ENCODE measurements at places on chromosomes 3 and 15. TPM values are rescaled to one million over a fixed set of nuclear protein-coding genes. Genes with fewer than 3 reads are reported as not detected.

DNA sequence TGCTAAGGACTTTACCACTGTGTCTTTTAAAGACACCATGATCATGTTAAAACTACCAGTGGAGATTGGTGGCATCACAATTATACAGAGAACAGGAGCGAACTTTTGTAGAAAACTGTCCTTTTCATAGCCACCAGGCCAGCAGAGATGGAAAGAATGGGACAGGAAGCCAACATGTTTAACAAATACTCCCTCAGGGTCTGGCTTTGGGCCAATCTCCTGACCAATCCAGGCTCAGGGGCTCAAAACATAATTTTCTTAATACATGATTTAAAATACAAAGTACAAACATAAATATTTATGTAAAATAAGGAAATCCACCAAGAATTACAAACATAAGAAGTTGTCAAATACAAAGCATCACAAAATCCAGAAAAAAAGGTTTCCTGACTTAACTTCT, 266.0 kb downstream of the VPS13C start:
- no peak overlapping the region for H3K4me3 ChIP-seq
- DNase-seq, result no peak
- no peaks in the 10 kb centered on the region for H3K4me1 ChIP-seq
- H3K27me3 ChIP-seq, result peaks cover 5% of the 10 kb centered on the region
- H3K36me3 ChIP-seq, result no peaks in the 10 kb centered on the region

GRCh38 chr15:84594617-84595290, 6.1 kb upstream of the ZSCAN2 start:
- H3K36me3 ChIP-seq, result no peaks in the 10 kb centered on the region
- H3K4me3 ChIP-seq, result no peak overlapping the region
- no peaks in the 10 kb centered on the region for H3K27me3 ChIP-seq
- no peak overlapping the region for H3K27ac ChIP-seq

DNA sequence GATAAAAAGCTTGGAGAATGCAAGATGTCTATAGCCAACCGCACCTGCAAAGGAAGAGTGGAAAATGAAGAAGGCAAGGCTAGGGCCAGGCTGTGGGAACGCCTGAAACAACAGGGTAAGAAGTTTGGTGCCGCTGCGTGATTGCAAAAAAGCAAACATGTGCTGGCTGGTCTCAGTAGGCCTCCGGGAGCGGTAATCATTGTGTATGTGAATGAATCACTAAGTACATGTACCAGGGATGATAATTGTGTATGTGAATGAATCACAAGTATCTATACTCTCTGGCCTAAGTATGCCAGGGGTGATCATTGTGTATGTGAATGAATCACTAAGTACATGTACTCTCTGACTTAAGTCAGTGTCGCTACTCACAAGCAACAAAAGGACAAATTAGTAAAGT, 40.3 kb upstream of the PARL start:
- H3K4me1 ChIP-seq, result no peaks in the 10 kb centered on the region
- H3K36me3 ChIP-seq, result peaks cover 20% of the 10 kb centered on the region
- no peak overlapping the region for H3K4me3 ChIP-seq
- no peak overlapping the region for H3K27ac ChIP-seq
- DNase-seq, result no peak
- no peaks in the 10 kb centered on the region for H3K27me3 ChIP-seq

- no peaks in the 10 kb centered on the region for H3K36me3 ChIP-seq
- no peak for DNase-seq
- no peaks in the 10 kb centered on the region for H3K4me1 ChIP-seq
- H3K27ac ChIP-seq, result no peak overlapping the region
Measured at GRCh38 chr15:69793431-69793780, 304.3 kb downstream of the TLE3 start.

- H3K4me1 ChIP-seq, result no peaks in the 10 kb centered on the region
- peaks cover 7% of the 10 kb centered on the region for H3K36me3 ChIP-seq
- no peaks in the 10 kb centered on the region for H3K27me3 ChIP-seq
- DNase-seq, result no peak
- H3K27ac ChIP-seq, result no peak overlapping the region
Measured at GRCh38 chr3:45496555-45496954, 98.0 kb upstream of the LIMD1 start.

DNA sequence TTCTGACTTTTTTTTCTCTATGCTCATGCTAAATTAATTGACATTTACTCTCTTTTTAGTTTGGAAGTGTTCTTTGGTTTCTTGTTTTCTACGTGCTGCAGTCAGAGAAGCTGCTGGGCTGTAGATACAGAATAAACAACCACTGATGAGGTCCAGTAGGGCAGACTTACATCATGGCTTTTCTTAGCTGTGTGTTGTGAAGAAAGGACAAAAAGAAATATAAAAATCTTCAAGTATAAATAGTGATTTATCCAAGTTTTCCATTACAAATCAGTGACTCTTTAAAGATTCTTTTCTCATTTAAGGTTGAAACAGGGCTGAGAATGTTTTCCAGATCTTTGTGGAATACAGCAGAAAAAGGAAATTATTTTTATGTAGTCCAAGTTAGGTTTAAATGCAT, 122.2 kb downstream of the CMSS1 start:
- H3K4me1 ChIP-seq, result no peaks in the 10 kb centered on the region
- no peak overlapping the region for H3K27ac ChIP-seq

- no peaks in the 10 kb centered on the region for H3K36me3 ChIP-seq
- no peak overlapping the region for H3K4me3 ChIP-seq
- H3K27ac ChIP-seq, result no peak overlapping the region
- peaks cover 19% of the 10 kb centered on the region for H3K4me1 ChIP-seq
- no peaks in the 10 kb centered on the region for H3K27me3 ChIP-seq
- DNase-seq, result no peak
Measured at GRCh38 chr15:90674476-90674875, 42.7 kb upstream of the BLM start.

GRCh38 chr15:66169625-66170024, 83.9 kb downstream of the MEGF11 start:
- DNase-seq, result no peak
- no peaks in the 10 kb centered on the region for H3K27me3 ChIP-seq
- H3K36me3 ChIP-seq, result no peaks in the 10 kb centered on the region
- no peak overlapping the region for H3K4me3 ChIP-seq
- no peak overlapping the region for H3K27ac ChIP-seq
- no peaks in the 10 kb centered on the region for H3K4me1 ChIP-seq

- H3K27ac ChIP-seq, result no peak overlapping the region
- no peak overlapping the region for H3K4me3 ChIP-seq
- H3K36me3 ChIP-seq, result no peaks in the 10 kb centered on the region
- no peak for DNase-seq
- no peaks in the 10 kb centered on the region for H3K27me3 ChIP-seq
Measured at GRCh38 chr15:59867086-59867855, 136.8 kb upstream of the FOXB1 start.

DNA sequence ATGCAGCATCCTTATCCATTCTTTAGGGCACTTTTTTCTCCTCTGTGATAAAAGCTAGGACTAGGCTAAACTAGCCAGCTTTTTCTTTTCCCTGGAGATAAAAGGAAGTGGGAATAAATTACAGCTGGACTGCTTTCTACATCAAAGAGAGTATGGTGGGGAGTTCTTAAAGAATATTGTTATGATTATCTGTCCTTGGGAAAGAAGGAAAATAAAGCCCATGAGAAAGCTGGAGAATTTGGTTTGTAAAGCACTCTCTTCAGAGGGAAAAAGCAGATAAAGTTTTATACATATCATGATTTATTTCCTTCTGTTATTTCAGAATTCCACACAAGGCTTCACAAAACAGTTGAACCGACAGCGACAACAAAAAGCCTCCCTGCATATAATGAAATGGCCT, 923.0 kb downstream of the DIPK2A start:
- H3K27ac ChIP-seq, result no peak overlapping the region
- H3K4me1 ChIP-seq, result no peaks in the 10 kb centered on the region
- DNase-seq, result no peak
- H3K4me3 ChIP-seq, result no peak overlapping the region
- H3K36me3 ChIP-seq, result no peaks in the 10 kb centered on the region
- no peaks in the 10 kb centered on the region for H3K27me3 ChIP-seq

Gene ROPN1B
- total RNA-seq, result not detected
